AG04450 (cell line): ENCODE measurements at places on chromosomes 16 and 17. TPM values are rescaled to one million over a fixed set of nuclear protein-coding genes. Genes with fewer than 3 reads are reported as not detected.
A peak's percentile ranks its signal among the peaks of the same experiment; 100 is the strongest.

- no peak for DNase-seq
Measured at GRCh38 chr16:81900456-81900855, 110.8 kb downstream of the SDR42E1 start.

DNA sequence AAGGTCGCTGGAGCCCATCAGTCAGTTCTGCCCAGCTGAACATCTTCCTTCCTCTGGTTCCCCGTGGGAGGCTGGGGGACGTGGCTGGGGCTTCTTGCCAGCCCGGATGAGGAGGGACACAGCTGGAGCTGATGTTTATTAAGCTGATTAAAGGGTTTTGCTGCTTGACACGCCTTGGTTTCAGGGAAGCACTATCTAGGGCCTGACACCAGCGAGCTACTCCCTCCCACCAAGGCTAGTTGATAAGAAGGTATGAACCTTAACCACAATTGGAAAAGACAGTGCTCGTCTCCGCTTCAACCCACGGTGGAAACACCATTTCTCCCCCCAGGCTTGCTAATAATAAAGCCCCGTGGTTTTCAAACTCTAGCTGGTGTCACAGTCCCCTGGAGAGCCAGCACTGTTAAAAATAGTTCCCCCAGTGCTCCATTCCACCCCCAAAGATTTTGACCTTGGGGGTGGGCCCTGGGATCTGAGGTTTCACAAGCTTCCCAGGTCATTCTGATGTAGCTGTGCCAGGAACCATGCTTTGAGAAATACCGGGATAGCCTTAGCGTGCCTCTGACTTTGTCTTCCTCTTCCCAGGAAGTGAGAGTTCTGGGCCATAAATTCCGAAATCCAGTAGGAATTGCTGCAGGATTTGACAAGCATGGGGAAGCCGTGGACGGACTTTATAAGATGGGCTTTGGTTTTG, 5.5 kb downstream of the DHODH start:
- DNase-seq, result no peak

GRCh38 chr17:41722231-41722630, 10.1 kb downstream of the GAST start:
- no peak for DNase-seq

DNA sequence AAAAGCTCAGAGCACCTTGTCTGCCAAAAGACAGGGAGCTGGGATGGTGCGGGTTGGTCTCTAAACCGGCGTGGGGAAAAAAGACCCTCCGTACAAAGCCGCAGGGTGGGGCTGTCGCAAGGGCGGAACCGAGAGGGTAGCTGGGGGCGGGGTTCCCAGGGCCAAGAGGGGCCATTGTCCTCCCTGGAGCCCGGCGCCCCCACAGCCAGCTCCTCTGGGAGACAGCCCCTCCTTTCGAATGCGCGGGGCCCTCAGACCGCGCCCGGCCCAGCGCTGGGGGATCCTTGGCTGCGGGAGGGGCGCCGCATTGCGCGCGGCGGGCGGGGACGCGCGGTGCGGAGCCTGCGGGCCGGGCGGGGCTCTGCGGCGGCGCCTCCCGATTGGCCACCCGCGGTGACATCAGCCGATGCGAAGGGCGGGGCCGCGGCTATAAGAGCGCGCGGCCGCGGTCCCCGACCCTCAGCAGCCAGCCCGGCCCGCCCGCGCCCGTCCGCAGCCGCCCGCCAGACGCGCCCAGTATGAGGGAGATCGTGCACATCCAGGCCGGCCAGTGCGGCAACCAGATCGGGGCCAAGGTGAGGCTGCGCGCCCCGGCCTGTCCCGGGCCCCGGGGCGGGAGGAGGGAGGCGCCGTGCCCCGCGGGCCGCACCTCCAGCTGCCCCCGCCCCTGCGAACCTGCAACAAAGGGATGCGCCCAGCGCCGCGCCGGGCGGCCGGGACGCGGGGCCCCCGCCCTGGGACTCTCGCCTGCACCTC, at the start of gene TUBB3:
Gene TUBB3, plus strand, starts transcription at position 459 of the 756 bp plus-strand sequence. Its CDS starts 60 bp downstream, at position 519.
- no peak for DNase-seq

DNA sequence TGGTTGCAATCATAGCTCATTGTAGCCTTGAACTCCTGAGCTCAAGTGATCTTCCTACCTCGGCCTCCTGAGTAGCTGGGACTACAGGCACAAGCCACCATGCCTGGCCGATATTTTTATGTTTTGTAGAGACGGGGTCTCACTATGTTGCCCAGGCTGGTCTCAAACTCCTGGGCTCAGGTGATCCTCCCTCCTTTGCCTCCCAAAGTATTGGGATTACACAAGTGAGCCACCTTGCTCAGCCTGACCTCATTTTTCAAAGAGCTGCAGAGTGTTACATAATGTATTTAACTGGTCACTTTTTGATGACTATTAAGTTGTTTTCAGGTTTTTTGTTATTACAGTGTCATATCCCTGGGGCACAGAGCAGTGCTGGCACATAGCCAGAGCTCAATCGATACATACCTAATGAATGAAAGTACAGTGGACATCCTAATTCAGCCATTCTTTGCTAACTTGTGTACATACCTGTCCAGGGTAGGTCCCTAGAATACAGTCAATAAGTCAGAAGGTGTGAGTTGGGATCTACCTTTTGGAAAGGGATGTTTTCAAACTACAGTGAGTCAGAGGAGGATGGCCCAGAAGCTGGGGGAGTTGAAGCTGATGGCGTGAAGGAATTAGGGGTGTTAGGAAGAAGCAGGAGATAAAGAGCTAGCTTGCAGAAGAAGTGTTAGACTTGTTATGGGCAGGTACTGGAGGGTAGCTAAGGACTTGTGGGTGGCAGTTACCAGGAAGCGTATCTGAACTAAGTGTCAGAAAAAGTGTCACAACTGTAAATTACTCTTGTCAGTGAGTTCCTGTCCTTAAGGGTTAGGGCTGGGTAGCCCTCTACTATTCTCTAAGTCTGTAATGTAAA, 20.1 kb upstream of the CYLD start:
- DNase-seq, result no peak

DNA sequence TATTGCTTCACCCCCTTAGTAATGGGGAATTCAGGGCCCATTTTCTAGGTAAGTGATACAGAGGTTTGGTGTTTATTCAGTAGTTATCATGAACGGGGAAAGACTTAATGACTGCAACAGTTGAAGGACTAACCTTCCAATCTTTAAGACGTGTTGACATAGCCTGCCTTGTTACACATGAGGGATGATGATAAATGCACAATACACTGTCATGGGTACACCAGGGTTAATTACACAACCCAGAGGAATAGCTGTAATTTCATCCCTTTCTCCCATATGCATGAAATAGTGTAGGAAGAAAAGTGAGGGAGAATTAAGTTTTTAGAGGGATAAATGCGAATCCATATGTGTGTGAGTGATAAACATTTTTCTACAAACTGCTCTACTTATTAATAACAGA, 10.7 kb downstream of the MYH4 start:
- DNase-seq, result no peak

DNA sequence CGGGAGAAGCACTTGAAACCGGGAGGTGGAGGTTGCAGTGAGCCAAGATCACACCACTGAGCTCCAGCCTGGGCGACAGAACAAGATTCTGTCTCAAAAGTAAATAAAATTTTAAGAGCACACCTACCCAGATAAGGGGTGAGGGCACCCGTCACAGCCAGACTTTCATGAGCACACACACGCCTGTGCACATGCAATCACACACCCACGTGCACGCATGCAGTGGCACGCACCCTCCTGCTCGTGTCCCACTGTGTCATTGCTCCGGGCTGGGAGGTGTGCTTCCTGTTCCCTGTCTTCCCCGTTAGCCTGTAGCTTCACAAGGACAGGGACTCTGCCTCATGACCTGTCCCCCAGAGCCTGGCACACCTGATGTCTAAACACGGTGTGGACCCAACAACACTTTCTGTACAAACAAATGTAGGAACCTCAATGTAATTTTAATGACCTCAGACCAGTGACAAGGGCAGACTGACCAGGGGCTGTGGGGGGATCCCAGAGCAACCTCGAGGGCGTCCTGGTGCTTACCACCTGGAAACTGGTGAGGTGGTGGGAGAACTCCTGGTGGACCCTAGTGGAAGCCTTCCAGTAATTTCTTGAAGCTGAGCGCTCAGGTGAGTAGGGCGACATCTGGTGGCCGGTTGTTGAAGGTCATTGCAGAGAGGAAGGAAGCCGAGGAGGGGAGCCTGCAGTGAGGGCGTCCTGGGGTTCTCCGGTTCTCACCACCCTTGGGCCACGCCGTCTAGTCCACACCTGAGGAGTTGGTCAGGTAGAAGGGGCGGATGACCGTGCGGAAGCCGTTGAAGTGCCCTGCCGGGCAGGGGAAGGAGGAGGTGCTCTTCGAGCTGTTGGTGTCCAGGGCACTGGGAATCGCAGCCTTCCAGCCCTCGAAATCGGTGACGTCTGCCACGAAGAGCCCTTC, 8.6 kb downstream of the LGALS3BP start:
- DNase-seq, result peak; percentile 37

DNA sequence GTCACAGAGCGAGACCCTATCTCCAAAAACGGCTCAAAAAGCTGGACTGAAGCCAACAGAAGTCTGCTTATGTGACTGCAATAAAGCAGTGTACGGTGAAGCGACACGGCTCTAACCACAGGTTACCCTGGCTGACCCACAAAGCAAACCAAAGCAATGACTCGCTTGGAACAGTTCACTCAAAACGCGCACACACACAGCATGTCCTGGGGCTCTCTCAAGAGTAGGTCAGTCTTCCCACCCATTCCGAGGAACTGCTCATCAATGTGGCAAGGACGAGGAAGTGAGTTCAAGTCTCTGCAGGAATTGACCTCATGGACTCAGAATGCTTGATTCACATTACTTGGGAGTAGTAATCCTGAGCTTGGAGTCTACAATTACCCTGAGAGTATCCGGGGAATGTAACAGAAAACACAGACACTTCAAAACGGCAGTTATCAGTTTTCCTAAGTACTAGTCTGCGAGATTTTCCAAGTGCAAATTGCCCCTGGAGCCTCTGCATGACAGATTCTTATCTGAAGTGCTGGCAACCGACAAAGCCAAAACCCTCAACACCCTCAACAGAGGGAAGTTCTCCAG, 25.4 kb downstream of the PELP1 start:
- peak; percentile 56 for DNase-seq

GRCh38 chr17:80663781-80664206, 119.2 kb downstream of the RPTOR start:
- DNase-seq, result no peak

- no peak for DNase-seq
Measured at GRCh38 chr17:31274252-31274651, 22.8 kb downstream of the OMG start.

DNA sequence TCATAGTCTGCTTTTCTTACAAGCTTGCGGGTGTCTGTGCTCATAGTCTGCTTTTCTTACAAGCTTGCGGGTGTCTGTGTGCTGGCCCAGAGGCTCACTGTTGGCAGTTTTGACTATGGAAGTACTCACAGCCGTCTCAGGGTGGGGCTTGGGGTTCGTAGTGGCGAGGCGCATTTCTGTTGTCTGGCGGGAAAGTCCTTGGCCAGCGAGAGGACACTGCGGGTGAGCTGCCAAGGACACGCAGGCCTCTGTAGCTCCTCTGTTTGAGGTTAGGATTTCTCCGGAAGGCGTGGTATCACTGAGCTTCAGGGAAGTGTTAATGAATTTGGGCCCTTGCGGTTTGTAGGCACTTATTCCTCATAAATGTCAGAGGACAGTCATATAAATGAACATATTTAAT, 13.5 kb downstream of the TBCD start:
- no peak for DNase-seq

DNA sequence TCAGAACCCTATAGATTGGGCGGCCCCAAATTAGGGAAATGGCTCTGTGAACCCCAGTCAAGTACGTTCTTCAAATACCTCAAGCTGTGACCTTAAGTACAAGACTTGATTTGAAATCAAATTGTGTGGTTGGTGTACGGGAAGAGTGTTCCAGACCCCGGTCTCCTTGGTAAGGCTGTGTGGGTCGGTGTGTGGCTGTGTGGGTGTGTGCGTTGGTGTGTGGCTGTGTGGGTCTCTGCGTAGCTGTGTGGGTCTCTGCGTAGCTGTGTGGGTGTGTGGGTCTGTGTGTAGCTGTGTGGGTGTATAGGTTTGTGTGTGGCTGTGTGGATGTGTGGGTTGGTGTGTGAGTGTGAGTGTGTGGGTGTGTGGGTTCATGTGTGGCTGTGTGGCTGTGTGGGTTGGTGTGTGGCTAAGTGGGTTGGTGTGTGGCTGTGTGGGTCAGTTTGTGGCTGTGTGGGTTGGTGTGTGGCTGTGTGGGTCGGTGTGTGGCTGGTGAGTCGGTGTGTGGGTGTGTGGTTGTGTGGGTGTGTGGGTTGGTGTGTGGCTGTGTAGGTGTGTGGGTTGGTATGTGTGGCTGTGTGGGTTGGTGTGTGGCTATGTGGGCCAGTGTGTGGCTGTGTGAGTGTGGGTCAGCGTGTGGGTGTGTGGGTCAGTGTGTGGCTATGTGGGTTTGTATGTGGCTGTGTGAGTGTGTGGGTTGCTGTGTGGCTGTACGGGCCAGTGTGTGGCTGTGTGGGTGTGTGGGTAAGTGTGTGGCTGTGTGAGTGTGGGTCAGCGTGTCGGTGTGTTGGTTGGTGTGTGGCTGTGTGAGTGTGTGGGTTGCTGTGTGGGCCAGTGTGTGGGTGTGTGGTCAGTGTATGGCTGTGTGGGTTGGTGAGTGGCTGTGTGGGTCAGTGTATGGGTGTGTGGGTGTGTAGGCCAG, 238.7 kb upstream of the ZFHX3 start:
- DNase-seq, result no peak

DNA sequence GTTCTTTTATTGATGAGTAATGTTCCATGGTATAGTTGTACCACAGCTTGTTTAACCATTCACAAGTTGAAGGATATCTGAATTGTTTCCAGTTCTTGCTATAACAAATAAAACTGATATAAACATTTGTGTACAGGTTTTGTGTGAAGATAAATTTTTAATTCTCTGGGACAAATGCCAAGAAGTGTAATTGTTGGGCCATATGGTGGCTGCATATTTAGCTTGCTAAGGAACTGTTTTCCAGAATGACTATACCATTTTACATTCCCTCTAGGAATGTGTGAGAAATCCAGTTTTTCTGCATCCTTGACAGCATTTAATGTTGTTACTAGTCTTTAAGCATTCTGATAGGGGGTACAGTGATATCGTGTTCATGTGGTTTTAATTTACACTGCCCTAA, 368.5 kb downstream of the KIF2B start:
- no peak for DNase-seq

- DNase-seq, result no peak
Measured at GRCh38 chr17:67606471-67606870, 111.3 kb upstream of the NOL11 start.

DNA sequence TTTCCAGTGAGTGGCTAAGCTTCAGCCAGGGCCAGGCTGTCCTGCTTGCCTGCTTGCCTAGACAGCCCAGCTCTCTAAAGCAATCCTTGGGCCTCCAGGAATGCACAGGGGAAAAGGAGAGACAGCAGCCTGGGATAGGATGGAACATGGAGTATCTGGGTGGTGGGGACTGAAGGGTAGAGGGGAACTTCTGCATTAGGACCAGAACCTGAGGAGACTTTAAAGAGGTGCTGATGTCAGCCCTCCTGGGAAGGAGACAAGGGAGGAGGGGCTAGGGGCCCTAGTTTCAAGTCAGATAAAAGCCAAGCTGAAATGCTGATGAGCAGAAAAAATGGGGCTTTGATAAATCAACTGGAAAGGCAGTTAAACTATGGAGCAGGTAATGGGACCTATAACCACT, 1.8 kb downstream of the HOXB7 start:
- DNase-seq, result no peak

GRCh38 chr16:58501242-58502131, 1.5 kb downstream of the NDRG4 start:
- no peak for DNase-seq

CHTF8 gene
- 84.8 and 112 TPM in 2 replicates for polyA plus RNA-seq

SLC22A31 gene
- polyA plus RNA-seq, result 0.25 TPM in 1 of 2 replicates, not detected in the other

NACA2 gene
- 0.25 and 0.56 TPM in 2 replicates for polyA plus RNA-seq

CMTM2 gene
- not detected in 2 replicates for polyA plus RNA-seq

NHLRC4 gene
- polyA plus RNA-seq, result 0.45 and 0.88 TPM in 2 replicates
